ENCODE measurements at places on chromosomes 2 and 18.

GRCh38 chr2:25281522-25281921, 60.2 kb downstream of the DNMT3A start:
- ATAC-seq, result no peak

DNA sequence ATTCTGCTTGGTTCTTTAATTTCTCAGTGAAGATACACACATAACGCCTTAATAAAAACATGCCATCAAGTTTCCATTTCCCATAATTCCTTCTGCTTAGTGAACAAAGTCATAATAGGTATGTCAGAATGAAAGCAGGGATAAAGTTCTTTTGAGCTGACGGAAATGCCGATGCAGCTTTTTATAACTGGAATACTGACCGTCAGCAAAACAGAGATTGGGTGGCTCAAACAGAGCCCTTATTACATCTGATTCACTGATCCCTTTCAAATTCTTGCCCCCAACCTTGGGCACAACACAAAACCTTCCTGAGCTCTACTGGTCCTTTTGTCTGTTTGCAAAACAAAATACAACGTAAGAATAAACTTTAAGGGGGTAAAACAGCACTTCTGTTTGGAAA, 140.4 kb downstream of the CDH2 start:
- ATAC-seq, result no peak

- no peak for ATAC-seq
Measured at GRCh38 chr2:179348906-179349305, 84.3 kb upstream of the SESTD1 start.

DNA sequence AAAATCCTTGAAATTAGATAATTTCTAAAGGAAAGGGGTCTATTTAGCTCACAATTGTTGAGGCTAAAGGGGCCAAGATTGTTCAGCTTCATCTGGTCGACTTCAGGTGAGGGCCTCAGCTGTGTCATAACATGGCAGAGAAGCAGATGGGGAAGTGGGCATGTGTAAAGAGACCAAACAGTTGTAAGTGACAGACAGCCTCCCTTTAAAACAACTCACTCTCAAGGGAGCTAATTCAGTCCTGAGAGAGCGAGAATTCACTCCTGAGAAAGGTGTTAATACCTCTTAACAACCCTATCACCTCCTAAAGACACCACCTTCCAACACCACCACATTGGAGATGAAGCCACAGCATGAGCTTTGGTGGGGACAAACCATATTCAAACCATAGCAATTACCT, 62.4 kb downstream of the KCMF1 start:
- no peak for ATAC-seq

DNA sequence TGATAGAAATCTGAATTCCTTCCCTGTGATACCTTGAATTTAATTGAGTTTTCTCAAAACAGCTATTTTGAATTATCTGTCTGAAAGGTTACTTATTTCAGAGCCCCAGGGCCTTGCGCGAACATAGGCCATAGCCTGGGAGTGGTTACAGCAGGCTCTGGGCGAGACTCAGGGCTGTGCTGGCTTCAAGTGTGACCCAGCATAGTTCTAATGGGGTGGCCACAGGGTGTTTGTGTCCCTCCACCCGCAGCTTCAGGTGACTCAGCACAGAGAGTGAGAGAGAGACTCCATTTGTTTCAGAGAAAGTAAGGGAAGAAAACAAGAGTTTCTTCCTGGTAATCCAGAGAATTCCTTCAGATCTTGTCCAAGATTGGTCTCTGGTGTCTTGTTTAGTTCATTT, 137.9 kb upstream of the POU3F3 start:
- ATAC-seq, result no peak

- no peak for ATAC-seq
Measured at GRCh38 chr2:222418739-222419138, 5.6 kb upstream of the SGPP2 start.

Data from activated T-helper 17 cell treated with anti-CD3 and anti-CD28 coated beads, Interleukin-2, amount 50 U/mL, for 72 hours (primary cell).